ENCODE measurements at places on chromosomes 4 and X. TPM values are rescaled to one million over a fixed set of nuclear protein-coding genes. Genes with fewer than 3 reads are reported as not detected.
A peak's percentile ranks its signal among the peaks of the same experiment; 100 is the strongest.

DNA sequence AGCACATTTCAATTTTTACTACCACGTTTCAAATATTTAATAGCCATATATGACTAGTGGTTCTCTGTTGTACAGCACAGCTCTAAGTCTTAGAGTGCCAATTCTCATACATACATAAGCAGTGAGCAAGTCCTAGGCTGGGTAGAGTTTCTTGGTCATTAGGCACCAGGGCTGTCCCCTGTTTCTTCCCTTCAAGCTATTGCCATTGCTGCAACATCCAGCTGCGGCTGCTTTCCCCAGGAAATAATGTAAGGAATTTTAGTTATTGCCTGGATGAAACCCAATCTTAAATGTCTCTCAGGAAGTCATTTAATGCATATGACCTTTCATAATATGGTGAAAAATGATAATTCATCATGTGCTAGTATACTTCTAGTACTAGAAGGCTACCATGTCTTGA lies 74.1 kb upstream of the PPP3CA start:
- H3K27ac ChIP-seq = no peak overlapping the region
- H3K36me3 ChIP-seq = no peaks in the 10 kb centered on the region
- peaks cover 4% of the 10 kb centered on the region for H3K4me1 ChIP-seq

Gene PNMA6A
- 1.9 TPM for total RNA-seq

DNA sequence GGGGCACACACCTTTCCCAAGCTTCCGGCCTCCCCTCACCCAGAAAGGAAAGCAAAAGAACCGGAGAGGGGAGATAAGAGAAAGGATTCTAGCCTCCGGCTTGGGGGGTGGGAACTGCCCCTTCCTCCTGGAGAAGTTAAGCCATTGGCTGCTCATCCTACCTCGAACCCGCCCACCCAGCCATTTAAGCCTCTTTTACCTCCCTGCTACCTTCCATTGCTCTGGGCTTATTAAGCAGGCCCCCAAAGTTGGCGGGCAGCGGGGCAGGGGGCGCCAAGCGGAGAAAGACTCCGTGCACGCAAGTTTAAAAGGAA lies 2.3 kb downstream of the MAML3 start:
- peak overlapping the region; percentile 91 for H3K27ac ChIP-seq
- H3K36me3 ChIP-seq = no peaks in the 10 kb centered on the region
- H3K4me3 ChIP-seq = peak overlapping the region; percentile 97
- peaks cover 7% of the 10 kb centered on the region for H3K4me1 ChIP-seq
- H3K27me3 ChIP-seq = no peaks in the 10 kb centered on the region

- H3K4me3 ChIP-seq = no peak overlapping the region
- no peaks in the 10 kb centered on the region for H3K4me1 ChIP-seq
- DNase-seq = no peak
- H3K27me3 ChIP-seq = no peaks in the 10 kb centered on the region
Measured at GRCh38 chr4:146763560-146763959, 124.9 kb downstream of the POU4F2 start.

Gene TRIML2
- total RNA-seq = 63.3 TPM

DNA sequence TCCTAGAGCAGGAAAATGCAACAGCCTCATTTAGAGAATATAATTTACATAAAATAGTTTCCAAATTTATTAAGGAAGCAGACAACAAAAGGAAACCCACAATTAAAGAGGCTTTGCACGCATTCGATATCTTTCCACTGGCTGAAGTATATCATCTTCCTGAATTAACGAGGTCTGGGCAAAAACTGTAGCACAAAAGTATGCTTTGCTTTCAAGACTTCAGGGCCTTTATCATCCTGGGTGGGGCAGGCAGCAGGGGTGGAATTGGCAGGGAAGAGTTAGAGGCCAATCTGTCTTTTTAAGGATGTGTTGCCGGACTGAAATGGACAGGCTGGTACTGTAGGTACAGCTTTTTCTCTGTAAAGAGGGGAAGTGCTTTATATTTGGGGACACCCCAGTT lies 17.0 kb upstream of the STX18 start:
- H3K36me3 ChIP-seq = no peaks in the 10 kb centered on the region
- H3K27ac ChIP-seq = no peak overlapping the region
- no peaks in the 10 kb centered on the region for H3K27me3 ChIP-seq
- DNase-seq = peak; percentile 59

GRCh38 chrX:123263270-123263669 lies 79.2 kb downstream of the GRIA3 start:
- H3K27ac ChIP-seq = no peak overlapping the region
- H3K4me1 ChIP-seq = no peaks in the 10 kb centered on the region
- H3K36me3 ChIP-seq = no peaks in the 10 kb centered on the region
- DNase-seq = no peak

Measured in astrocyte (in vitro differentiated cells and primary cell).